ENCODE measurements at places on chromosomes 5 and 9.

- DNase-seq, result no peak
Measured at GRCh38 chr5:136005476-136005875, 23.3 kb upstream of the TGFBI start.

- no peak for DNase-seq
Measured at GRCh38 chr9:114909661-114910060, 20.7 kb downstream of the TNFSF8 start.

- no peak for DNase-seq
Measured at GRCh38 chr5:79227484-79228025, 8.4 kb upstream of the JMY start.

DNA sequence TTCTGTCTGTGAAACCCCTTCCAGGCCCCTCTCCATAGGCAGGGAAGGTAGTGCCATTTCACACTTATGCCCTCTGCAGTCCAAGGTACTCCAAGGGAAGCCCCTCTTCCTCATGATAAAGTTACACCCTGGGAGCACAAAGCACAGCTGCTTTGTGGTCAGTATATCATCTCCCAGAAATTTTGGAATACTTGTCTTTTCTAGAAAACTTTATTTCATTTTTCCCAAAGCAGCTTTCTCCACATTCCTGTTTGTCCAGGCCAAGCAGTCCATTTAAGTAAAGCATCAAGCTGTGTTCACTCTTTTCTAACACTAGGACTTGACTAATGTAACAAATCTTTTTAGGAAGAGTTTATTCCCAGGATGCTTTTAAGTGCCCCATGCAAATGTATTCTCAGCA, 371.8 kb upstream of the RGMB start:
- DNase-seq, result peak; percentile 31

GRCh38 chr5:51465165-51465564, 81.9 kb downstream of the ISL1 start:
- DNase-seq, result no peak

DNA sequence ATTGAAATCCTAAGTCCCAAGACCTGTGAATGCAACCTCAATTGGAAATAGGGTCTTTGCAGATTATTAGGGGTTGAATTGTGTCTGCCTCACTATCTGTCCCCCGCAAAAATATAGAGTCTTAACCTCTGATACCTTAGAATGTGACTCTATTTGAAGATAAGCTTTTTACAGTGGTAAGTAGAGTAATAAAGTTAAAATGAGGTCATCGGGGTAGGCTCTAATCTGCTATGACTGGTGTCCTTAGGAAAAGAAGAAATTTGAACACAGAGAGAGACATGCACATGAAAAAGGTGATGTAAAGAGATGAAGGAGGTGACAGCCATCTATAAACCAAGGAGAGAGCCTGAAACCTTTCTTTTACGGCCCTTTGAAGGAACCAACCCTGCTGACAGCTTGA, 287.1 kb upstream of the ADRA1B start:
- no peak for DNase-seq

Measured in IMR-90 (cell line).